ENCODE measurements at places on chromosomes 4 and X. TPM values are rescaled to one million over a fixed set of nuclear protein-coding genes. Genes with fewer than 3 reads are reported as not detected.

GRCh38 chrX:41337140-41337539 is 3.2 kb downstream of the DDX3X start:
- DNase-seq: no peak

GRCh38 chr4:108450236-108450898 is 170.0 kb upstream of the RPL34 start:
- no peak for DNase-seq

KIF4A gene
- 33.7 TPM for total RNA-seq

CRMP1 gene
- total RNA-seq: 0.49 TPM

NXF2 gene
- total RNA-seq: not detected

DNA sequence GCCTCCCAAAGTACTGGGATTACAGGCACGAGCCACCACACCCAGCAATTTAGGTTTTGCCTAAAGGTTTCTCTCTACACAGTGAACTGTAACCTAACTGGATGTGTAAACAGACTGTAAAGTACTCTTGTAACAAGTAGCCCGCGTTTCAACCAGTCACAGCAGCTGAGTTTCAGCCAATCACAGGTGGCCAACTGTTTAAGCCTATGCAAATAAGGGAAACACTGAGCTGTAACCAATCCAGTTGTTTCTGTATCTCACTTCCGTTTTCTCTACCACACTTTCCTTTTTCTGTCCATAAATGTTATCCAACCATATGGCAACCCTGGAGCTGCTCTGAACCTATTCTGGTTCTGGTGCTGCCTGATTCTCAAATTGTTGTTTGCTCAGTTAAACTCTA is 59.9 kb downstream of the DIPK2B start:
- DNase-seq: no peak

SHROOM4 gene
- total RNA-seq: 3.3 TPM

DTHD1 gene
- total RNA-seq: 0.08 TPM

DNA sequence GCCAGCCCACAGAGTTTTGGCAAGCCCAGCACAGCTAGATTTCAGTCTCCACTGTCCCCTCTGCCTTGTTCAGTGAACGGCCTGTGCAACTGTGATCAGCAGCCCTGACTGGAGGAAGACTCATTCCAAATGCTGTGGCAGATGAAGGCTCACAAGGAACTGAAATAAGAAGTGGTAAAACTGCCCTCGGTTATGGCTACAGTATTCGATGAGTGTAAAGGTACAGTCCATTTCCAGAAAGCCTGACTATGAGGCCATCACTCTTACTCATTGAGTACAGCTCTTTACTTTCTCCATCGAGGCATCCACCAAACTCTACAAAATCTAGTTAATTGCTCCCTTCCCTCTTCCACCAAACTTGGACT is 69.1 kb downstream of the RHOH start:
- no peak for DNase-seq

HS3ST1 gene
- 6.6 TPM for total RNA-seq

GUCY1A1 gene
- total RNA-seq: 14.7 TPM

- peak; percentile 18 for DNase-seq
Measured at GRCh38 chr4:159563257-159563656, 460.4 kb downstream of the RAPGEF2 start.

- DNase-seq: no peak
Measured at GRCh38 chrX:107736781-107737531, 38.6 kb downstream of the TSC22D3 start.
